ENCODE measurements at places on chromosomes 1 and 21.

GRCh38 chr1:23799570-23800399, 769 bp downstream of the GALE start:
- no peak for DNase-seq

DNA sequence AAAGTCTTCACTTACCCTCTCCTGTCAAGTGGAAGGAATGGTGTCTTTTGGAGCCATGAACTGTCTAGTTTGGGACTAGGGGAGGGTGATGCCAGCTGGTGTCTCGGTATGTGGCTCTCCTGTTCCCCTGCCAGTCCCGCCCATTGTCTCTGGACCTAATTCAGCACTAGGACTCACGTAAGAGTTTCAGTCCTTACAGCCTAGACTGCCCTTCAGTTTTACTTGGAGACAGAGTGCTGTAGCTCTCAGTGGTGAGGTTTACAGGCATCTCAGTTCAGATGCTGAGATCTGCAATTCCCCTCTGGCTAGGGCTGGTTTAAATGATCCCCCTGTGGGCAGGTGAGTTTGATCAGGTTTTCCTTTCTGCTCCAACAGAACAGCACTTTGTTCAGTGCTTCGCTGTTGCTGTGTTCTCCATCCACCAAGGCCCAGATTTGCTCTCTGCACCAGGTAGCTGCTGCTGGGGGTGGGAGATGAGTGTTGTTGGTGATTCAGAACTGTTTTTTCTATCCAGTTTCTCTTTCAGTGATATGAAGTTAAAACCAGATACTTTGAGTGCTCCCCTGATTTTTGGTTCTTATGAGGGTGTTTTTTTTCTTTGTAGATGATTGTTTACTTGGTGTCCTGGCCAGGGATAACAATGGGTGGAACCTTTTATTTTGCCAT, 198.3 kb upstream of the RNPC3 start:
- no peak for DNase-seq

- DNase-seq, result no peak
Observed at GRCh38 chr1:87515781-87516180, 187.1 kb downstream of the LMO4 start.

DNA sequence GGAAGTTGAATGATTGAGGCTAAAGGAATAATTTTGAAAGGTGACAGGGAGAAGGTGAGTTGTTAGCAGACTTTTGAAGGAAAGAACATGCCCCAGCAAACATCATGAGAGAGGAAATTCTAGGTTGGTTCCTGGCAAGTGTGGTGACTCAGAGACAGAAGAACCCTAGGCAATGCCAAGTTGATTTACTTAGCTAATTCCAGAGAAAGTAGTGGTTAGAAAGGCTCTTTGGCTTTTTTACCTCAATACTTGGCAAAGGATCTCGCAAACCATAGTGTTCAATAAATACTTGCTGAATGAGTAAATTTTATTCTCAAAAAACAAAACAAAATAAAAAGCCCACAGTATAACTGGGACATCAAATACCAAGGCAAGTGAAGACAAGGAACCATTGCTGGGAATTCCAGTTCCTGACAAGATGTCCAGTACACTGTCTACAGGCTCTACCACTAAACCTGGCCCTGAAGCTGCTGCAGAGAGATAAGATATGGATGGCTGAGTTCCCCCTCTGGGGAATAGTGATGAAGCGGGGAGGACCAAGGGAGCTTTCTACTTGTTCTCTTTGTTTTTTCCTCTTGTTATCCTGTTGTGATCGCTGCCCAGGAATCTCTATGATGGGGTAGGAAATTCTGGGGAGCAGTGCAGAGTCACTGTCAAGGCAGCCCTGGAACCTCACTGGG, 48.2 kb downstream of the IL12RB2 start:
- DNase-seq, result no peak

DNA sequence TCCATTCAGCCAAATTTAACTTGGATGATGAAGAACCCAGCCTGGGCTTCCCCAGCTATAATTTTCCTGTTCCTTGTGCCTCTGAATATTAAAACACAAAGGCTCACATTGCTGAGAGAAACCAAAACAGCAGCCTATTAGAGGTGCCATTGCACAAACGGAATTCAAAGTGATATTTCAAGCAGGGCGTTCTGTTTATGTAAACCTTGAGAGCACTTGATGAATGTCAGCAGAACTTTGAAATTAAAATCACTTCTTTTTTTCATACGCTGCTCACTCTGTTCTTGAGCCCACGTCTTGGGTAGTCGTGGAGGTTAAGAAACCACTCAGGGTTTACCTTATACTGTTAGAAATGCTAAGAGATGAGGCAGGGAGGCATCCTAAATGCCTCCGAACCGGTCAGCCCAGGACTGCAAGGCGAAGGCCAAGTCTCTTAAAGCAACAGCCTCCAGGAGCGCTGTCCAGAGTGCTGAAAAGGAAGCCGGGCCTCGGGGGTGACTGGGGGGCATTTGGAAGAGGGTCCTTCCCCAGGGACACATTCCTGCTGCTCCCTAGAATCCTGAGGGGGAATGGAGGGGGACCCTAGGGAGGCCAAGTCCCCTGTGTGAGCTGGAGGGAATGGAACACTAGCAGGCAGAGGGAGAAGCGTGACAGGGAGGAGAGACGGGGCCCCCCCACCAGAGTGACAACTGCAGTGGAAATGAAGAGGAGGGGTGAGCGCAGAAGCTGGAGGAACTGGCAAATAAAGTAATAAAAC, 154.8 kb upstream of the VAMP3 start:
- DNase-seq, result no peak

DNA sequence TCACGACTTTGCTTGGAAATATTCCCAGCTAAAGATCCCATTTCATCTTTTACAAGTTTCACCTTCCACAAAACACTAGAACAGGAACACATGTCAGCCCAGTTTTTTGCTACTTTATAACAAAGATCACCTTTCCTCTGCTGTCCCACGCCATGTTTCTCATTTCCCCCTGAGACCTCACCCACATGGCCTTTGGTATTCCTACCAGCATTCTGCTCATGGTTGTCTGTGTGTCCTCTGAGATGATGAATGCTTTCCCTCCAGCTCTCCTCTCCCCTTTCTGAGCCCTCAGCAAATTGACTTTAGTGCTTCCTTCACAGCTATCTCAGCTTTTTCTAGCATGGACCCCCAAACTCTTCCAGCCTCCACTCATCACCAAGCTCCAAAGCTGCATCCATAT, 32.3 kb upstream of the ABCG1 start:
- no peak for DNase-seq

DNA sequence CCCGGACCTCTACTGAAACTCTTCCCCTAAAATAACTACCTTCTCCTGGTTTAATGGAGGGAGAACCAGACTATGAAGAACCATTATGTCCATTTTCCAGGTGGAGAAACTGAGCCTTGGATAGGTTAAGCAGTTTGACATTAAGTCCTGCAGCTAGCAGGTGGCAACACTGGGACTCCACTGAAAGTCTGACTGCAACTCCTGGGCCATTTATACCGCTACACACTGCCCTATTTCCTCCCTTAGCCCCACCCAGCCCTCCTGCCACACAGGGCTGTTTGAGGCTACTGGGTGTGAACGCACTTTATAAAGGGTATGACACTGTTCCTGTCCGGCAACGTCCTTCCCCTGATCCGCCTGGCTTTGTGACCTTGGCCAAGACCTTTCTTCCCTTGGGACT, 511 bp upstream of the INPP5B start:
- DNase-seq, result no peak

DNA sequence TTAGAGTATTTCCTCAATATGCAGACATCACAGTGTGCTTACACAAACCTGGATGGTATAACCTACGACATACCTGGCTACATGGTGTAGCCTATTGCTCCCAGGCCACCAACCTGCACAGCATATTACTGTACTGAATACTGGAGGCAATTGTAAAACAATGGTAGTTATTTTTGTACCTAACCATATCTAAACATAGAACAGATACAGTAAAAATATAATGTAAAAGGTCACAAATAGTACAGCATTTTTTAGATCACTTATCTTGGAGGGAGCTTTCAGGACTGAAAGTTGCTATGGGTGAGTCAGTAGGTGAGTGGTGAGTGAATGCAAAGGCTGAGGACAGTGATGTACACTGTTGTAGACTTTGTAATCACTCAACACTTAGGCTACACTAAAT, 492.3 kb downstream of the MRPL39 start:
- no peak for DNase-seq

DNA sequence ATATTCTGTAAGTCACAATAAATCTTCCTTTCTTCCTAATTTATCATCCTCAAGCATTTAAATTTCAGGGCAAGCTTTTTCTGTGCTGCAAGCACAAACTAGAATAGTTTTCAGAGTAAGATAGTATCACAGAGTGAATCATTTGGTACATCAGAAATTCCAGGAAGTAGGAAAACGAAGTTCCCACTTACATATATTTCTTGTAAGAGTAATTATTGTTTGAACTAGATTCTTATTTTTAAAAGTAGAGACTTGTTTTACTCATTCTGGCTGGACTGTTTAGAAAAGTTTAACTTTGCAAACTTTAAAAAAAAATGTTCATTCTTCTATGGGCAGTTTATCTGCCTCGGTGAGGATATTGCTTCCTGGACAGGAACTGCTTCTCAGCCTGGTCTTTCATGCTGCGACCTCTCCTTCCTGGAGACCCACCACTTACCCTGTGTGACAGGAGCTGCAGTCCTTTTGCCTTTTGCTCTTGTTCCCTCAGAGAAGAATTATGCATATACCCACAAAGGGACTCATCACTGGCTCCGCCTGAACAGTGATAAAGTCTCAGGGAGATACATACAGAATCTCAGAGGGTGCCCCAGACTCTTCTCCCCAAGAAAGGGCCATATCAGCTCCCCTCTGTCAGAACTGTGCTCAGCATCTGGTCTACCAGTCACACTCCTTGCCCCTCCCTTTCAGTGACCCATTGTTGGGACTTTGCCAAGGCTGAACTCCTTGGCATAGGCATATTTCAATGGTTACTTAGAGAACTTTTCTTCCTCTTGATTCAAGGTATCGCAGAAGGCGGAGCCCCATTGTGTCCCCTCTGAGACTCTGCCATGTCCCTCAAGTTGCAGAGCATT, 102.7 kb upstream of the CD55 start:
- no peak for DNase-seq

DNA sequence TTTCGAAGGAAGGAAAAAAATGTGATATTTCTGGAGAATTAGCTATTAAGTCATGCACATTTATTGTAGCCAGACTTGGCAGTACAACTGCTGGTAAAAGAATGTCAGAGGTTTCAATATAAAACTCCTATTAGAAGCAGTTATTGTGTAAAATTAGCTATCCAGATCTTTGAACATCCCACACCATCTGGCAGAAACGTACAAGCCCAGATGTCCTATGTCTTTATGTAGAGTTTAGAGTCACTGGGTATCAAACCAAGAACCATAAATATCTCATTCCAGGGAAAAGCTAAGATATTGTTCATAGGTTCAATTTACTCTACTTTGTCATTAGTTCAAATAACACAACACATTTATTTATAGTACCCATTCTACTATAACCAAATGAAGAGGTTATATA, 31.4 kb downstream of the OLFM3 start:
- DNase-seq, result no peak

Data from stimulated activated CD4-positive, alpha-beta T cell treated with anti-CD3 and anti-CD28 coated beads, TNF-alpha, amount 100 ng/mL, for 1 hour (primary cell).